ENCODE measurements at places on chromosomes 7 and 10. TPM values are rescaled to one million over a fixed set of nuclear protein-coding genes. Genes with fewer than 3 reads are reported as not detected.

The CUBN gene
- 2.2 TPM for total RNA-seq

The CNNM2 gene
- 2.3 TPM for total RNA-seq

DNA sequence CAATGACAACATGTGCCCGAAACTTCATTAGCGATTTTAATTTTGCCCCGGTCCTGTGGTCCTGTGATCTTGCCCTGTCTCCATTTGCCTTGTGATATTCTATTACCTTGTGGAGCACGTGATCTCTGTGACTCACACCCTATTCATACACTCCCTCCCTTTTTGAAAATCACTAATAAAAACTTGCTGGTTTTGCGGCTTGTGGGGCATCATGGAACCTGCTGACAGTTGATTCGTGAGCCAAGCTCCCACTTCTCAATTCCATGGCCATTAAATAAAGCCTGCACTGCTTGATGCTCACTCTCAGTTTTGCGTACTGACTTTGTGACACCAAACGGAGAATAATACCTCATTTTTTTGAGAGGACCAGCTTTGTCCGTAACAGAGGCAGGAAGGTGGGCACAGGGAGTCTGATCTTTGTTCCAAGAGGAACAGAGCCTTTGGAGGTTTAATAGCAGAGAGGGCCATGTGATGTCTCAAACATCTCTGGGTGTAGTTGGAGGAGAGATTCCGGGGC, 3.8 kb upstream of the ADAMTS14 start:
- no peak for DNase-seq

GRCh38 chr10:78524342-78524741, 490.7 kb downstream of the RPS24 start:
- DNase-seq = no peak

DNA sequence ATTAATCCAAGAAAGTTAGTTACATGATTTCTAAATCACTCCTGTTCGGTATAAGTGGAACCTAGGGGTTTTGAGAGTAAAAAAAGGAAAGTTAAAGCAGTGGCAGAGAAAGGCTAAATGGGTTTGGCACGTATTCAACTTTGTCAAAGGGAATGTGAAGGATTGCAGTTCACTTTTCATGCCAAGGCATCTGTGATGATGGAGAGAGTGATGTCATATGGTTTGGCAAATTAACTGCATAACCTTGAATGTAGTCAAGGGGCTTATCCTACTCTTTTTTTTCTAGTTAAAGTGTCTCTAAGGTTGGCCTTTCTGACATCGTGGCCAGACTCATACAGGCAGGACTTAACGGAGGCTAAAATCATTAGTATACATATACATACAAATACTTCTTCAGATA, 277.8 kb downstream of the EXOC4 start:
- no peak for DNase-seq

- DNase-seq = no peak
Observed at GRCh38 chr10:15588151-15588550, 131.6 kb downstream of the ITGA8 start.

GRCh38 chr10:87771871-87772500, 46.0 kb downstream of the ATAD1 start:
- no peak for DNase-seq

- DNase-seq = no peak
Observed at GRCh38 chr10:115942101-115942500, 330.9 kb downstream of the GFRA1 start.

- DNase-seq = no peak
Observed at GRCh38 chr7:143394777-143395176, 13.6 kb downstream of the ZYX start.

DNA sequence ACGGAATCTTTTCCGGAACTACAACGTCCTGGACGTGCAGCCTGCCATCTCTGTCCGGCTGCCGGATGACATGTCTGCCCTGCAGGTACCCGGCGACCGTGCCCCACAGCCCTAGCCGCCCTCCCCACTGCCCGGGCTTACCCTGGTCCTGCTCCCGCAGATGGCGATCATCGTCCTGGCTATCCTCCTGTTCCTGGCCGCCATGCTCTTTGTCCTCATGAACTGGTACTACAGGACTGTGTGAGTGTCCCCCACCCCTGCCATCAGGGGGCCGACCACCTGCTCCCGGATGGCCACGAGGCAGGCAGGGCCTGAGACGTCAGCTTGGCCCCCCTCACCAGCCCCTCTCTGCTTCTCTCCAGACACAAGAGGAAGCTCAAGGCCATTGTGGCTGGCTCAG, 38.0 kb upstream of the VSIR start:
- no peak for DNase-seq

Data from omental fat pad (tissue), 4 donors.